Stimulated activated CD8-positive, alpha-beta memory T cell treated with anti-CD3 and anti-CD28 coated beads, Interleukin-4, amount 100 ng/mL, for 1 hour (primary cell): ENCODE measurements at places on chromosomes 6 and 20.
A peak's percentile ranks its signal among the peaks of the same experiment; 100 is the strongest.

DNA sequence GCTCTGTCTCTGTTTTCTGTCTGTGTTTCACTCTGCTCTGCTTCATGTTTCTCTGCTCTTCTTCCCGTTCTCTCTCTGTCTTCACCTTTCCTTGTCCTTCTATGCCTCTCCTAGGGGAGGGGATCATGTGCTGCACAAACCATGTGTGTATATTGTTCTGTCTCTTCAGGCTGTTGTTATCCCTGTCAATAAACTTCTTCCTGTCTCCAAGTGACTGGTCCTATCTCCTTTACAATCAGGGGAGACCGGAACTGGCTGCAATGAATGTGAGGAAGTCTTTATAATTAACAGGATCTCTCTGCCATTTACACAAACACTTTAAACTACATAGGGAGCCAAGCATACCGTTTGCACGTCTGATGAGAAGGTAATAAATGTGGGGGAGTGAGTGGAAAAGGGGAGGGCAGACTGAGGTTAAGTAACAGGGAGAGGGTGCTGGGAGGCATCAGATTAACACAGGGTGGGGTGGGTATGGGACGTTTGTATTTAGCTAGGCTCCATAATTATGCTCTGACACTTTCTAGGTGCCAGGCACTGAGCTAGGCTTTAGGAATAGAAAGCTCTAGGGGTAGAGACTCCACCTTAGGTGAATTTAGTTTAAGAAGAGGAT lies 626.1 kb downstream of the DHX35 start:
- DNase-seq: no peak

- DNase-seq: no peak
Measured at GRCh38 chr6:27546522-27546921, 73.6 kb upstream of the ZNF184 start.

DNA sequence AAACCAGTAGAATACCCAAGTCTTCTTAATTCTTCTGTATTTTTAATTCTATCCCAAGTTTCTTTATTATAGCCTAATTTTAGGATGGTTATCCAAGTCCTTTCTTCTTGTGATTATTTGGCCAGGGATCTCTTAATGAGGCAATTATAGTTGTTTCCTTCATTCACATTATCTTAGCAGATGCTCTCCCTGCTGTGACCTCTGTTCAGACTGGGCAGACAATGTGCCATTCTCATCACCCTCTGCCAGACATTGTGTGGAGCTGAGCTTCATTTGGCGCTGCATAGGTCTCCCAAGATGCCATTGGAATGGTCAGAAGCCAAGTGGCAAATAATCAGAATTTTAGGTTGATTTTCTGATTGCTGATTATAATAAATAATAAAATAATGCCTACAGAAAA lies 79.4 kb downstream of the LIN28B start:
- DNase-seq: no peak

DNA sequence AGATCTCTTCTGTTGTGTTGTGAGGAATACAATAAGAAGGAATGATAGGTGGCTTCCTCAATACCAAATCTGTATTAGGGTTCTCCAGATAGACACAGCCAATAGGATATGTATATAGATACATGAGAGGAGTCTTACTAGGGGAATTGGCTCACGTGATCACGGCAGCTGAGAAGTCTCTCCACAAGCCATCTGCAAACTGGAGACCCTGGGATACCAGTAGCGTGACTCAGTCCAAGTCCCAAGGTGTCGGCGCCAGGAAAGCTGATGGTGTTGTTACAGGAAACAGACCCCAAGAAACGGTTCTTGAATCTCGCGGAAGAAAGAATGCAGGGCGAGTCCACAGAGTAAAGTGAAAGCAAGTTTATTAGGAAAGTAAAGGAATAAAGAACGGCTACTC lies 61.4 kb downstream of the SYTL3 start:
- DNase-seq: no peak

DNA sequence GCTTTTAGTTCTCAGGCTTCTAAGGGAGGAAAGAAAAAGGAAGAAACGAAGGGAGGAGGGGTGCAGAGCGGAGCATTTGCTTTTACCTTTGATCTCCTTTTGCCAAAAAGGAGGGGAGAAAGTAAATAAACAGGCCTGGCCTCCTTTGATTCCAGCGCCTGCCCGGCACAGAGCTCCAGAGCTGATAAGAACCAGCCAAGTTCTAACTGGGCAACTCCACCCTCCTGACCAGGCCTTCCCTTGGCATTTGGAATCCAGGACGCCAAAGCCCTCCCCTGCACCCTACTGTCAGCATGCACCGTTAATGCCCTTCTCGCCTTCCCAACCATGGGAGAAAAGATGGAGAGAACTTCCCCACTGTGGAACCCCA lies 120.8 kb upstream of the PTPN1 start:
- no peak for DNase-seq

GRCh38 chr20:13061381-13061780 lies 52.6 kb downstream of the SPTLC3 start:
- no peak for DNase-seq

- peak; percentile 32 for DNase-seq
Measured at GRCh38 chr6:3751730-3752530, 417 bp upstream of the PXDC1 start.

DNA sequence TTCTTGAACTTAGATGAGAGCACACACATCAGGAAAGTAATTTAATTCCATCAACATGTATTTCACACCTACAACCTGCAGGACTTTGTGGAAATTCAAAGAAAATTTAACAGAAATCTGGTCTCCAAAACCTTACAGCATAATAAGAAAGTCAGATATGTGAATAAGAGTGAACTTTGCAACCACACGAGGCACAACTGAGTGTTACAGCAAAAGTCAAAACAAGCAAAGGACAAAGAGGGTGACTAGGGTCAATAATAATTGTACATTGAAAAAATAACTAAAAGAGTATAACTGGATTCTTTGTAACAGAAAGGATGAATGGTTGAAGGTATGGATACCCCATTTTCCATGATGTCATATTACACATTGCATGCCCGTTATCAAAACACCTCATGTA lies 113.8 kb downstream of the MTFR2 start:
- DNase-seq: no peak

GRCh38 chr6:35209081-35209480 lies 4.7 kb upstream of the SCUBE3 start:
- DNase-seq: no peak

- no peak for DNase-seq
Measured at GRCh38 chr20:15673206-15673605, 900.0 kb downstream of the KIF16B start.

- no peak for DNase-seq
Measured at GRCh38 chr6:37980222-37980595, 160.7 kb downstream of the ZFAND3 start.

DNA sequence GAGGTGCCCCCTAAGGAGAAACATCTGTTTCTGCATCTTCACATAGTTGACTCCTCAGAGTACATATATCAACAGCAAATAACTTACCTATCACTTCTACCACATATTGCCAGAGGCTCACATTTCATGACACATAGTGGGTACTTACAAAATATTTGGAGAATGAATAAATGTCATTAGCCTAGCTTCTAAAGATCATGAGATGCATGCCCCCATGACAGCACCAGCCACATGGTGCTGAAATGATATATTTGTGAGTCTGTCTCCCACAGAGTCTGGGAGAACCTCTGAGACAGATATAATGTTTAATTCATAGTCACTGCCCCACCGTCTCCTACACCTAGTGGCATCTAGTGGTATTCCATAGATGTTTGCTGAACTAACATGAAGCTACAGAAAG lies 555.6 kb downstream of the KIF16B start:
- no peak for DNase-seq

- no peak for DNase-seq
Measured at GRCh38 chr6:31723245-31723979, at the start of gene MPIG6B. Gene MPIG6B, plus strand, starts transcription at chr6:31723373. Its CDS starts 11 bp downstream, at chr6:31723384.

GRCh38 chr6:118186672-118187567 lies 279.9 kb downstream of the SLC35F1 start:
- DNase-seq: no peak

GRCh38 chr20:34834459-34834893 lies 9.0 kb upstream of the NCOA6 start:
- no peak for DNase-seq

- no peak for DNase-seq
Measured at GRCh38 chr20:62788607-62789006, 7.7 kb upstream of the MRGBP start.

DNA sequence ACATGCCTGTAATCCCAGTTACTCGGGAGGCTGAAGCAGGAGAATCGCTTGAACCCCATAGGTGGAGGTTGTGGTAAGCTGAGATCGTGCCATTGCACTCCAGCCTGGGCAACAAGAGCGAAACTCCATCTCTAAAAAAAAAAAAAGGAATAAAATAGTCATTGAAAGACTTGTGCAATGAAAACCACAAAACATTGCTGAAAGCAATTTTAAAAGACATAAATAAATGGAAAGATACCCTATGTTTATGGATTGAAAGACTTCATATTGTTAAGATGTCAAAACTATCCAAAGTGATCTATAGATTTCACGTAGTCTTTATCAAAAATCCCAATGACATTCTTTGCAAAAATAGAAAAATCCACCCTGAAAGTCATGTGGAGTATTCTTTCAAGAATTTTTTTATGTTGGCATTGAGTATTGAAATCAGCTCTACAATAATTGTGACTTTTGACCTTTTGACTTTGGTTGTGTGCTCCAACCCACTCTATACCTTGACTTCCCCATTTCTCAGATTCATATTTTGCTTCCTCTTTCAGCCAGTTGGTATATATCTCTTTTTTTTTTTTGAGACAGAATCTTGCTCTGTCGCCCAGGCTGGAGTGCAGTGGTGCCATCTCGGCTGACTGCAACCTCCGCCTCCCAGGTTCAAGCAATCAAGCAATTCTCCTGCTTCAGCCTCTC lies 45.5 kb upstream of the SLC23A2 start:
- DNase-seq: no peak

DNA sequence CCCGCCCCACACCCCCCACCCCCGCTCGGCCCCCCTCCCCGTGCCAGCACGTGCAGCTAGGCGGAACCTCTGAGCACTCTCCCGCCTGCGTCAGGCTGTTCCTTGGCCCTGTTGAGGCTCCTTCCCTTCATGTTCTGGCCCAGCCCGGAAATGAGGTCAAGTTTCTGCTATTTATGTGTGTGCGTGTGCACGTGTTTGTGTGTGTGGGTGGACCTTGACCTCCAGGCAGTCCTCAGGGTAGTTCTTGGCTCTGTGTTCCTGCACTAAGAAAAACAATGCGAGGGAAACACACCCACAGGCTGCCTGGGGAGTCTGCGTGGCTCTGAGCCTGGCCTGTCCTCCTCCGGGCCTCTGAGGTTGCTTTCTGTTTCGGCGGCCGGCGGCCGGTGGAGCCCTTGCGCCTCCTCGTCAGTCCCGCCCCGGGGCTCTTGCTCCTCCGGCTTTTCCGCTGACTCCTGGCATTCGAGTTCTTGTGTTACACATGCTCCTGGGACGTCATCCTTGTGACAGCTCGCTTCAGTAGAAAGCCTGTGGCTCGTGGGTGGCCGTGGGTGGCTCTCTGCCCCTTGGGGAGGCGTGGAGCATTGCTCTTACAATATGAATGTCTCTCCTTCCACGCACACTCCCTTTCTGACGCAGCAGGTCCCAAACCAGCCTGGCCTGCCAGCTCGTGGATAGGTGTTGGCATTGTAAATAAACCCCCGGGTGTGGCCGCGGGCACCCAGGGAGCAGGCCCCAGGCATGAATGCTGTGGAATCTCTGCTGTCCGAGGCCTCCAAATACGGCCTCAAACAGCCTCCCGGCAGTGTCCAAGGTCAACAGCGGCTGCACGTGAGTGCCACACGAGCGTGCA lies 10.0 kb downstream of the SLCO4A1 start:
- peak; percentile 24 for DNase-seq

GRCh38 chr20:57248132-57248797 lies 18.2 kb downstream of the BMP7 start:
- DNase-seq: no peak

- DNase-seq: no peak
Measured at GRCh38 chr20:2230726-2231488, 64.9 kb upstream of the TGM3 start.

DNA sequence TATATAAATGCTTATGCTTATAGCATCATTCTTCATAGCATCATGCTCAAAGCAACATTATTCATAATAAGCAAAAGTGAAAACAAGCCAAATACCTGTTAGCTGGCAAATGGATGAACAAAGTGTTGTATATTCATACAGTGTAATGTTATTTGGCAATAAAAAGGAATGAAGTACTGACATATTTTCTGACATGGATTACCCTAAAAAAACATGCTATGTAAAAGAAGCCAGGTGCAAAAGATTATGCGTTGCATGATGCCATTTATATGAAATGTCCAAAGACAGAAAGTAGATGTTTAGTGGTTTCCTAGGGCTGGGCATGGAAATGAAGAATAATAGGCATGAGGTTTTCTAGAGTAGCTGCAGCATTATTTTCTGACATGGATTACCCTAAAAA lies 77.1 kb downstream of the GFRA4 start:
- DNase-seq: no peak

- no peak for DNase-seq
Measured at GRCh38 chr20:20888266-20888656, 175.8 kb upstream of the RALGAPA2 start.

GRCh38 chr6:36674942-36675341 lies 3.6 kb upstream of the CDKN1A start:
- DNase-seq: no peak

GRCh38 chr6:108610270-108610839 lies 49.6 kb downstream of the FOXO3 start:
- DNase-seq: no peak

DNA sequence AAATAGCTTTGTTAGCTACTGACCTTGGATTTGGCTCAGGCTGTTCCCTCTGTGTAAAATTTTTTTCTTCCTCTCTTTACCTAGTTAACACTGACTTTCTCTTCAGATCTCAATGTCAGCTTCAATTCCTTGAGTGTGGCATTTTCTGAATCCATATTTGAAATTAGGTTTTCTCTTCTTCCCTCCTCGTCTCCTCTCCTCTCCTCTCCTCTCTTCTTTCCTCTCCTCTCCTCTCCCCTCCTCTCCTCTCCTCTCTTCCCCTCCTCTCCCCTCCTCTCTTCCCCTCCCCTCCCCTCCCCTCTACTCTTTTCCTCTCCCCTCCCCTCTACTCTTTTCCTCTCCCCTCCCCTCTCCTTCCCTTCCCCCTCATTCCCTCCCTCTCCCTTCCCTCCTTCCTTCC lies 453.3 kb downstream of the BMP2 start:
- DNase-seq: no peak

GRCh38 chr6:88135578-88136114 lies 30.5 kb downstream of the CNR1 start:
- DNase-seq: no peak
